Cardiac ventricle fibroblast (primary cell): ENCODE measurements at places on chromosomes 16 and 17. TPM values are rescaled to one million over a fixed set of nuclear protein-coding genes. Genes with fewer than 3 reads are reported as not detected.

The NEUROD2 gene
- not detected in 2 replicates for total RNA-seq

The LPO gene
- total RNA-seq, result not detected in 2 replicates

The AGRP gene
- not detected in 2 replicates for total RNA-seq

The MYL11 gene
- total RNA-seq, result not detected in 2 replicates

The TEX14 gene
- total RNA-seq, result 0.34 TPM in 1 of 2 replicates, not detected in the other

The KRTAP16-1 gene
- total RNA-seq, result not detected in 2 replicates

The CA7 gene
- not detected in 2 replicates for total RNA-seq

The KRTAP9-4 gene
- not detected in 2 replicates for total RNA-seq

The MSLN gene
- total RNA-seq, result not detected in 2 replicates

The ERCC4 gene
- 5.9 and 7.8 TPM in 2 replicates for total RNA-seq

The RASD1 gene
- 100.0 and 101 TPM in 2 replicates for total RNA-seq

The SLC38A8 gene
- not detected in 2 replicates for total RNA-seq
